ENCODE measurements at places on chromosomes 1 and 21.

DNA sequence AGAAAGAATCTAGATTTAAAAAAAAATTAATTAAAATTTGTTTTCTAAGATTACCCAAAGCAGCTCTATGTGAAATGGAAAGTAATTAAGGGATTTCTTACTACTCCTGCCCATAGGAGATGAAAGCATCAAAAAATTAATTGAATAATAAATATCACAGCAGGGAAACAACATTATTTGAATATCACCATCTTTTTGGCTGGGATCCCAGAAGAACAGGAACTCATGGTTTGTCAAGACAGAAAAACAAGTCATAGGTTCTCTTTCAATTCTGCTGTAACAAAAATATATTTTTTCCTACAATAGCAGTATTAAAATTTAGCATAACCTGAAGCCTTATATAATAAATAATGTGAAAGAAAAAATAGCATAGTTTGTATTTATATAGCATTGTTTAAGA is 1713.4 kb downstream of the NCAM2 start:
- no peak for DNase-seq

DNA sequence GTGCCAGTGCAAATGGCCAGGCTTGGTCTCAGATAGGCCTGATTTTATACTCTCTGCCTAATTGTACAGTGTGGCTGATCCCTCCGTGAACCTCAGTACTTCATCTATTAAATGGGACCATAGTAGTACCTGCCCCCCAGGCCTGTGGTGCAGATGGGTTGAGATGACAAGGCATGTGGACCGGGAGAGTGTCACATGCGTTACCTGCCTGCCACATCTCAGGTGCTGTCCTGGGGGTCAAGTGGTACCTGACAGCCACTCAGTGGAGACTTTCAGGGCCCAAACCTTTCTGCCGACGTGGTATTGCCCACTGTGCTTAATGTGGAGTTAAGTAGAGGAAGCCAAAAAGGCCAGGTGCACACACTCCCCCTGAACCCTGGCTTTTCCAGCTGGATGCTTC is 197.3 kb downstream of the FOXD2 start:
- no peak for DNase-seq

DNA sequence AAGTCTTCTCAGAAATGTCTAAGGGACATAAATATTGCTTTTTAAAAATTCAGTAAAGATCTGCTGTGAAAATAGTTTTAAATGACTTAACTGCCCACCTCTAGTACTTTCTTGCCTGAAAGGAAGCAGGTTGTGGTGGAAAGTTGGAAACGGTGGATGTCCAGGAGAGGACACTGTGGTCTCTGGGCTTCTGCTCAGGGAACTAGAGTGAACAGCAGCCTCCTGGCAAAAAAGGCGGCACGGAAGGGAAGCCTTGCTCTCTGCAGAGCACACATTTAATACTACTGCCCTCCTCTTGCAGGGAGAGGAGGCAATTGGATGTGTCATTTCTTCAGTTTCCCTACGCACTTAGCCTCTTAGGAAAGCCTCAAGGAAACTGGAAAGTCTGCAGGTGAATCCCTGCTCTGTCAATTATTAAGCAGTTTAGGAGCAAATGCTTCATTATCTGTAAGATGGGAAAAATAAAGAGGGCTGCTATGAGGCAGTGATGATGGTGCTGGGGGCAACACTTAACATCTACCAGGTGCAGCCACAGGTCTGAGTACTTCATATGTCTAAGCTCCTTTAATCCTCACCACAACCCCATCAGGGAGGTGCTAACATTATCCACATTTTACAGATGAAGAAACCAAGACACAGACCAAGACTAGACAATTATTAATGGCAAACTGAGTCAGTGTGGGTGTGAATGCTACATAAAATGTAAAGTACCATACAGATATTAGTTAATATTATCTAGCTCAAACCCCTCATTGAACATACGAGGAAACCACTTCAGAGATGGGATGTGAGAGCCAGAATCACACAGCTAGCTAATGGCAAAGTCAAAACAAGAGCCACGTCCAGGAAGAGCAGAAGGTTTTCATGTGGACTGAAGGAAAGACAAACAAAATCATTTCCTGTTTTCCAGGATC is 108.9 kb upstream of the ADAR start:
- no peak for DNase-seq

- no peak for DNase-seq
Measured at GRCh38 chr1:19468397-19468956, 16.9 kb downstream of the CAPZB start.

DNA sequence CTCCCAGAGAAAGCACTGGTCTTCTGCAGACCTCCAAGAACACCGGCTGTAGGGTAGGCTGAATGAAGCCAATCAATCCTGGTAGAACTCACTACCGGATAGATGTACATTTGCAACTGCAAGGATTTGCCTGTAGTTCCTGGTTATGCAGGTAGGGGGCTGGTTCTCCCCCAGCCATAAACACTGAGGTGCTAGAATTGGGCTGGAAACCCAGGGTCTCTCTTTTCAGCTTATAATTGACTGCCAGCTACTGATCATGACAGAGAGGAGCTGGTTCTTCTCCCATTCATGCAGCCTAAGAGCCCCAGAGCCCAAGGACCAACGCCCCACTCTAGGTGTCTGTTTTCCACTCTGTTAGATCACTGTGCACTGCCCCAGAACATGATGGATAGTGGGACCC is 21.5 kb upstream of the MTARC2 start:
- DNase-seq: no peak

- DNase-seq: no peak
Measured at GRCh38 chr1:52706136-52706670, 8.1 kb upstream of the COA7 start.

DNA sequence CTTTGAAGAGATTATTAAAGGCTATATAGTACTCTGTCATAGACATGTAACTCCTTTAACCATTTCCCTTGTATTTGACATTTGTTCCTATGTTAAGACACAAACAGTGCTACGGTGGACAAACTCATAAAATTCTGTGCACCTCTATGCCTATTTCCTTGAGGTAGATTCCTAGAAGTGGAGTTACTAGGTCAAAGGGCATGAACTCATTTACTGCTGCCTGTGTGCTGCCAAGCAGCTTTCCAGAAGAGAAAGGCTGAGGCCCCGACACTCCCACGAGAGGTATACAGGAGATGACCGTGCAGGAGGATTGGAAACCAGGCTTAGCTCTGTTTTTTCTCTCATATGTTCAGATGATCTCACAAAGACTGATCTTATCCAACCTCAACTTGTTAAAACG is 34.4 kb upstream of the TENT5C start:
- no peak for DNase-seq

- DNase-seq: no peak
Measured at GRCh38 chr1:234699795-234700665, 90.1 kb upstream of the IRF2BP2 start.

GRCh38 chr21:37842163-37842919 is 73.9 kb downstream of the KCNJ6 start:
- DNase-seq: no peak

DNA sequence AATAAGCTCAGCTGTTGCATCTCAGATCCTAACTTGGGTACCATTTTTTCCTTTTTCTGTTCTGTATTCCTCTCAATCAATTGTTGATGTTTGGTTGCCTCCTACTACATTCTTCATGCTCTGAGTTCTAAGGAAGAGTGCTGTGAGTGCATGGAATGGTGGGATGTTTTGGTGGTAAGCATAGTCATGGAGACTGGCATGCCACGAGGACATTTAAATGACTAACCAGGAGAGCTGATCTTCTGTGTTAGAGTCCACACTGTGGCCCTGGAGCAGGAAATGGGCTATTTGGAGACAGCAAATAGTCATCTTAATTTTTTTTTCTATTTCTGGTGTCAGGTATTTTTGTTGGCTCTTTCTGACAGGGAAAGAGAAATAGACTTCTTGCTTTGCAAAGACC is 69.5 kb upstream of the HSD17B7 start:
- DNase-seq: no peak

DNA sequence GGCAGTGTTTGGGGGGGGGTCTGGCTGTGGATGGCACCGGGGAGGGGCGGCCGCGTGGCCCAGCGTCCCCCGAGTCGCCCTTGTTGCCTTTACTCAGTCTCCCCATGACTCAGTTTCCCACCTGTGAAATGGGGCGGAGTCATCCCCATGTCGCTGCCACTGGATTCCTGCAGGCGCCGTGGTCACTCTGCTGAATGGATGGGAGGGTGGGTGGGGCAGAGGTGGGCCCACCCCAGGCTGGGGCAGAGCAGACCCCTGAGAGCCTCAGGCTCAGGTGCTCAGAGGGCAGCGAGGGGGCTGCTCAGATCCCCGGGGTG is 2.0 kb downstream of the COL6A1 start:
- DNase-seq: no peak

GRCh38 chr1:20047096-20047495 is 22.9 kb upstream of the PLA2G5 start:
- DNase-seq: no peak

GRCh38 chr1:25063591-25064416 is 133.7 kb upstream of the RUNX3 start:
- DNase-seq: no peak

DNA sequence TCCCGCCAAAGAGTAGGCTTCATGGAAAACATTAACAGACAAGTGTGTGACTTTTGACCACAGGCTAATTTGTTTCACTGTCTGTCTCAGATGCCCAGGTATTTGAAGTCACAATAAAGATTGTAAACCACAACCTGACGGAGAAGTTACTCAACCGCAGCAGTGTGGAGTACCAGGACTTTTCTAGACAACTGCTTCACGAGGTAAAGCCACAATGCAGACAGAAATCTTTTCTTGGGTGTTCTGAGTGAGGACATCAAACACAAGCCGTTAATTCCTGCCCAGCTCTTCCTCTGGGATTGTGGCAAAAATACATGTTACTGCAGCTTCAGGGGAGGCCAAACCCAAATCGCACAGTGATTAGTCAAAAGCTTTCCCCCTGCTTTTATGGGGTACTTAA is 31.0 kb downstream of the UMODL1 start:
- no peak for DNase-seq

GRCh38 chr21:38999161-38999560 is 184.1 kb downstream of the PSMG1 start:
- no peak for DNase-seq

- DNase-seq: no peak
Measured at GRCh38 chr1:160221089-160221488, 15.9 kb downstream of the PEA15 start.

DNA sequence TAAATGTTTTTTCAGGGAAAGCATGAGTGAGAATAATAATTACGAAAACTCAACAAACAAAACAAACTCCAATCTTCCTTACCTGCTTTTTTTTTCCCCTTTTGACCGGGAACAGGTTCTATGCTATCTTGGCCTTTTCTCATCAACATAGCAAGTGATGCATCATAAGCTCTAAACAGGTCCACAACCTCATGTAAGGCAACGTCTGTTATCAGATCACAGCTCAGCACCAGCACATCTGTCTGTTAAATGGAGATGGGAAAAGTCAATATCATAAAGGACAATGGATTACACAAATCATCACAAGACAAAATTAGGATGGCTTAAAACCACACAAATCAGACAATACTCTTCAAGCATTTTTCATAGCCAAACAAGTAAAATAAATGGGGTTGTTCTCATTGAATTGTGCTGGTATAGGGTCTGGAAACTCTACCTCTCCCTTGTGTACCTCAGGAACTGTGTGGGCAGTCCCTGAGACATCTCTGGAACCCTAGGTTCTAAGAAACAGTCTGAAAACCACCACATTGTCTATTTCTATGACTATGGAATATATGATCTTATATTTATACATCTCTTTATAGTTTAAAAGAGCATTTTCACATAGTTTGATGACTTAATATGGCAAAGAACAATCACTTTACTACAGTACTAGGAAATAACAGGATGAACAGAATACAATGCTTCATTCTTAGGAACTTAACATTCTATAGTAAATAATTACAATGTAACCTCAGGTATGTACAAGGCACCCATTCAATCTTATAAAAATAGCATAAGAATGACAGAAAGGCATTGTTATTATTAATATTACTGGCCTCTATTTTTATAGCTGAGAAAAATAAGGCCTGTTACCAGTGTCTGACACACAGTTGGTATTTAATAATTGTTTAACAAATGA is 44.7 kb downstream of the EIF2B3 start:
- no peak for DNase-seq

GRCh38 chr1:205963352-205964155 is 20.3 kb upstream of the SLC26A9 start:
- no peak for DNase-seq

- DNase-seq: no peak
Measured at GRCh38 chr1:184615301-184615700, 139.4 kb downstream of the EDEM3 start.

GRCh38 chr1:234683127-234683860 is 73.3 kb upstream of the IRF2BP2 start:
- DNase-seq: no peak

- DNase-seq: no peak
Measured at GRCh38 chr1:166174108-166174507, 7.3 kb upstream of the FAM78B start.

GRCh38 chr1:35340519-35340918 is 72.0 kb downstream of the ZMYM4 start:
- DNase-seq: no peak

DNA sequence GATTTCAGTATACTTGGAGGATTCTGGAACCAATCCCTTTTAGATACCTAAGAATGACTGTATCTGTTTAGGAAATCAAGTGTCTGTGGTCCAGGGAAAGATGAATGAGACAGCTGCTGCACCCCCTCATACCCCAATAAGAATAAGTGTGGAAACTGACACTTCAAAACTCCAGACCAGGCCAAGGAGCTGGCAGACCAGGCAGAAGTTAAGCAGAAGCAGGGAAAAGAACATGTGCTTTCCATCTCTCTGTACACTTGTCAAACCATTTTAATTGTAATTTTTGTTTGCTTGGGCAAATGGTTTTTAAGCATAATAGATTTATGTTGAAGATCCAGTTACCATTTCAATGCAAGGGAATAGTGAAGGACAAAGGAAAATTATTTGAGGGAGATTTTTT is 100.2 kb downstream of the GREM2 start:
- no peak for DNase-seq
